ENCODE measurements at places on chromosomes 6 and 20.
A peak's percentile ranks its signal among the peaks of the same experiment; 100 is the strongest.

DNA sequence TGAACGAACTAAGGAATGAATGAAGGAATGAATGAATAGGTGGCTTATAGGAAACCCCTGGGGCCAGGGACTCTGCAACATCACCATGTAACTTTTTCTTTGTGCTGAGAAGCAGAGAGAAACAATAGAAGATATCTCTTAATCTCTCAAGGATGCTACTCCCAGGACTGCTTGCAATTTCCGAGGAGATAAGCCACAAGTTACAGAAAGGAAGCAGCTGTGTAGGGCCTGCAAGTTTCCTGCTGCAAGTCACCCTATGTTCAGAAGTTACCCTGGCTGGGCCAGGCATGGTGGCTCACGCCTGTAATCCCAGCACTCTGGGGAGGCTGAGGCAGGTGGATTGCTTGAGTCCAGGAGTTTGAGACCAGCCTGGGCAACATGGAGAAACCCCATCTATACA is 7.3 kb upstream of the MAVS start:
- no peak for DNase-seq

DNA sequence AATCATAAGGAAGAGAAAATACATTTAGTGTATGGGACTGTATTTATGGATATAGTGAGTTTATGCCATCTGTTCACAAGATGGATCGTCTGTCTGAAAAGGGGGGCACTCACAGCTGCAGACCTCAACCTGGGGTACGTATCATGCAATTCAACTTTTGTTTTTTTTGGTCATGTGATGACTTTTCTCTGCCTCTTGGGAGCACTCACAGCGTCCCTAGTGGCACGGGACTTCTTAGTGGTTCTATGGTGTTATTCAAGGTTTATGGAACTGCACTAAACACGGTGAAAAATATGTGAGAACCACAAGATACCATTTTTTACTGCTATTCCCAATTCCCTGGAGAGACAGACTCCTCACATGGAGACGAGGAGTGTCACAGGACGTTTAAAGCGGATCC is 60.4 kb upstream of the MPC1 start:
- DNase-seq, result no peak

- no peak for DNase-seq
These were observed at the start of gene C6orf132 for GRCh38 chr6:42142118-42142835. C6orf132 (minus strand) TSS chr6:42142620; CDS start chr6:42142444, 176 bp downstream.

- no peak for DNase-seq
These were observed 103.8 kb downstream of the KHDC1L start for GRCh38 chr6:73121421-73121993.

GRCh38 chr6:15386756-15387112 is 140.9 kb downstream of the JARID2 start:
- DNase-seq, result no peak

- DNase-seq, result no peak
These were observed 20.4 kb downstream of the MAN1A1 start for GRCh38 chr6:119328892-119329793.

DNA sequence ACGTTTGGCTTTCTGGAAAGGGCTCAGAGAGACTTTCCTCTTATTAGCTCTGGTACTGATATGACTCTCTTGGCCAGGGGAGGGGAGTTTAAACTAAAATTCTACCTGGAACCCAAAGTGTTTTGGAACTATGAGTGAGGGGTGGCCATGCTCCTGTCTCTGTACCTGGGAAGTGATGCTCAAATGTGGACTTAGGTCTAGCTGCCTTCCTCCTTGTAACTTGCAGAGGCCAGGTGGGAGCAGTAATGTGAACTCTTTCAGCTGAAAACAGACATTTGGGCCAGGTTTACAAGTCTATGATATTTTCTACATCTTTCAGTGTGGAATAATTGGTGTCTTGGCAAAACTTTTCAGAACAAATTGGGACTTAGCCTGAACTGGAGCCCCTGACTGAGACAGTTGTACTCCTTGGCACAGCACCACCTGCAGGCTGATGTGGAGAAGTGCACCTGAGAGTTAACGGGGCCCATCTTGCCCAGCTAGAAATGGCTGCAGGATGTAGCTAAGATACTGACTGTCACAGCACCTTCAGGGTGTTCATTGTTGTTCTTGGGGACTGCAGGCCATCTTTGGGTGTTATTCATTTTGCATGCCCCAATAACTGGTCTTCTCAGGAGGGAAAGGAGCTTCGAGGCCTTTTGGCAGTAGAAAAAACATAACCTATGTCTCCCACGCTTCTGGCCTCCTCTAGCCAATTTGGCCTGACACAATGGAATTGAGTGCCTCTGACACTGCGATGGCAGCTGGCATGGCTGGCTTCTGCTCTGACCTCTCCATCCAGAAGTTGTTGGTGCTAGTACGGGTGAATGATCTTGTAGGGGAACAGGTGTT is 37.1 kb downstream of the CD109 start:
- DNase-seq, result peak; percentile 77

- DNase-seq, result no peak
These were observed 50.6 kb downstream of the KHDC1L start for GRCh38 chr6:73174646-73175045.

GRCh38 chr6:95325916-95326315 is 251.4 kb upstream of the MANEA start:
- DNase-seq, result no peak

GRCh38 chr20:57432862-57433491 is 41.8 kb downstream of the RBM38 start:
- DNase-seq, result peak; percentile 72

DNA sequence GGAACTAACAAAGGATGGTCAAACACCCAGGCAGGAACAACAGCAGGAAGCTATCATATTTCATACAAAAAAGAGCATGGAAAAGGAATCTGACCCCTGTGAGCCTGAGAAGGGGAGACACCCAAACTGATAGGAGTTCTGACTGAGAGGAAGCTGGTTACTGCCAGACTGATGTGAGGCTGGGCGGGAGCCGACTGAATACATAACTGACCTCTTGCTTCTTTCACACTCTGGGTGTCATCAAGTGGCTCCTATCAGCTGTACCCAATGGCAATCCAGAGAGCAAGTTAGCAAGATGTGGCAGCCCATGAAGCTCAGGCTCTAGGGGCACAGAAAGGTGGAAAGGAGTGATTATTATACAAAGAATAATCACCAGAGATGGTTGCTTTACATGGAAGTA is 795.1 kb upstream of the HS3ST5 start:
- DNase-seq, result no peak
